ENCODE measurements at places on chromosomes 5 and 9.

- DNase-seq, result no peak
Observed at GRCh38 chr5:107118184-107119019, 552.3 kb downstream of the EFNA5 start.

DNA sequence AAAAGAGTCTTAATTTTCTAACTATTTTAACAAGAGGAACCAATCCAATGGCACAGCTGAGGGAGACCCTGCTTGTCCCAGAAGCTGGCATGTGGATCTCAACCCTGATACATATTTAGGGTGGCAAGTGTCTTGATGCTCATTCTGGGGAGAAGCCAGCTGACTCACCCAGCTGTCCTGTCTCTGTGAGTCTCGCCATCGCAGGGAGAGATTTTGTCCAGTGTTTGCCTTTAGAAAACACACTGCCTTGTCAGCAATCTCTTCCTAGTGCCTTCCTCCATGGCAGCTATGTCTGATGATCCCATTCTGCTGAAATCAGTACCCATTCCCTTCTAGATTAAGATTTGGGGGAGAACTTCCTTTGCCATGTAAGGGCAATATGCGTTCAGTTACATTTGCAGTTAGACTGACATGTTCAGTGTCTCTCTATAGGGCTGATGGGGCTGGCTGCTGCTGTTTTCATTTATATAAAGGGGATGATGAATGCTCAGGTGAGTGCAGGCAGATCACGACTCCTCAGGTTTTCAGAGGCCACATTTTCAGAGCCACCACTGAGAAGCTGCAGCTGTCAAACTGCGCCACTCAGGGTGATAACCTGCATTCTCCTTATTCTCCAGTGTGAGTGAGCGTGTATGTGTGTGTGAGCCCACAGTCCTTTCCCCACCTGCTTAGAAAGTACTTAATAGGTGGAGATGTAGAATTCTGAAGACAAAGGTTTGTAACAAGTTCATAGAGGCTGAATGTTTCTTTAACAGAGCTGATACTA, 217.0 kb downstream of the GAS1 start:
- no peak for DNase-seq

DNA sequence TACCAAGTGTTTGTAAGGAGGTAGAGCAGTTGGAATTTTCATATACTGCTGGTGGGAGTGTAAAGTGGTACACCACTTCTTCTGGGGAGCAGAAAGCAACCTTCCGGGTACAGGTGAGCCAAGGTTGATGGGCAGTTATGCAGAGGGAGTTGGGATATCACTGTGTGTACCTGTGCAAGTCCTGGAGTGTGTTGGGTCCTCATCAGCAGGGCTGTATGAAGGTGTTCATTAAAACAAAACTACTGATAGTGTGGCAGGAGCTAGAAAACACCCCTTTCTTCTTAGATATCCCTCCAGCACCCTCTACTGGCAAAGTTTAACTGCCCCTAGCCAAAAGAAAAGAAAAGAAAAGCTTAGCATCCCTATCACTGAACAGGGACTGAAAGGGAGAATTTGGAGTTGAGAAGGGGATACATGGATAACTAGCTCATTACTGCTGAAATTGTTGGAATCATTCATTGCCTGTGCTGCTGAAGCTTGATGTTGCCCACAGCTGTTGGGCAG, 10.7 kb downstream of the MARCHF6 start:
- no peak for DNase-seq

- no peak for DNase-seq
Observed at GRCh38 chr9:2413160-2413805, 208.3 kb upstream of the VLDLR start.

DNA sequence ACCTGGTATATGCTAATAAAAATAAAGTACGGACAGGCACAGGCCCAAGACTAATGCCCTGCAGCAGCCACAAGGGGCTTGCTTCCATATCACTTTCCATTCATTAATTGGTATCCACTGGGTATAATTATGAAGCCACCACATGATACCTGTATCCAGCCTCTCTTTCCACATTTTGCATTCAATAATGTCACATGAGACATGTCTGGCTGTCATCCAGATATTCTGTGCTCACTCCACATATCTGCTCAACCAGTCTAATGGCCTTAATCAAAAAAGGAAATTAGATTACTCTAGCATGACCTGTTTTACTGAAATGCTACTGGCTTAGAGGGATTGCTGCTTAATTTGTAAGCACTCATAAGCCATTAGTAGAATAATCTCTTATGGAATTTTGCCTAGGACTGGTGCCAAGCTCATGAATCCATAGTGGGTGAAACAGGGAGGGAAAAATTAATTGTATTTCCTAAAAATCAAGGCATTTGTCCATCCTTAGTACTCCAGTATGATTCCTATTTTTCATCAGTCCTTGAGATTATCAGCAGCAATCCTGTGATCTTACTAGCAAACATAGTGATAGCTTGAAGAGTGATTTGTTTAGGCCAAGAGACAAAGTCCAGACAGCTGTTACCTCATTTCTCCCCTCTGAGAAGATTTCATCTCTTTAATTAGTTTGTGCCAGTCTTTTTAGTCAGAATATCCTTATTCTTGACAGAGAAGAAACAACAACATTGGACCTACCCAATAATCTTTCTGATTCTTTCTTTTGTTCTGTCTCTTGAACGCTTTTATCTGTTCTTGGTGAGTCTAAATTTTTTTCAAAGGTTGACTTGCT, 119.2 kb upstream of the ABCA1 start:
- no peak for DNase-seq

GRCh38 chr9:114616684-114617520, 5.8 kb downstream of the TMEM268 start:
- peak; percentile 35 for DNase-seq

DNA sequence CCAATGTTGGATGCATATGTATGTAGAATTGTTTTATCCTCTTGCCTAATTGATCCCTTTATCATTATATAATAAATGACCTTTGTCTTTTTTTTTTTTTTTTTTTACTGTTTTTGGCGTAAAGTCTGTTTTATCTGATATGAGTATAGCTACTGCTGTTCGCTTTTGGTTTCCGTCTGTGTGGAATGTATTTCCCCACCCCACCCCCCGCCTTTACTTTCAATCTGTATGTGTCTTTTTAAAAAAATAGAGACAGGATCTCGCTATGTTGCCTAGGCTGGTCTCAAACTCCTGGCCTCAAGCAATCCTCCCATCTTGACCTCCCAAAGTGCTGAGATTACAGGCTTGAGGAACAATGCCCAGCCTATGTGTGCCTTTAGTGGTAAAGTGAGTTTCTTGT, 11.3 kb downstream of the AHRR start:
- DNase-seq, result peak; percentile 46

Measured in stimulated activated naive CD8-positive, alpha-beta T cell treated with anti-CD3 and anti-CD28 coated beads, Interleukin-15, Interleukin-2, amounts not matched to agents 100 U/mL and 50 U/mL, for 24 hours (primary cell).